ENCODE measurements at places on chromosomes 5 and 9. TPM values are rescaled to one million over a fixed set of nuclear protein-coding genes. Genes with fewer than 3 reads are reported as not detected.

IL4 gene
- total RNA-seq = not detected

TLN1 gene
- total RNA-seq = 609 TPM

RNF44 gene
- total RNA-seq = 14.4 TPM

PCDHB14 gene
- total RNA-seq = 9.4 TPM

GABRB2 gene
- 0.14 TPM for total RNA-seq

- peaks cover 44% of the 10 kb centered on the region for H3K4me1 ChIP-seq
- H3K27me3 ChIP-seq = no peaks in the 10 kb centered on the region
- H3K4me3 ChIP-seq = peak overlapping the region; percentile 35
- no peaks in the 10 kb centered on the region for H3K36me3 ChIP-seq
- H3K27ac ChIP-seq = peak overlapping the region; percentile 76
These were observed 4.0 kb upstream of the MYORG start for GRCh38 chr9:34380511-34381315.

GRCh38 chr9:12974671-12975070 is 199.9 kb downstream of the LURAP1L start:
- no peak for DNase-seq
- no peak overlapping the region for H3K4me3 ChIP-seq
- no peaks in the 10 kb centered on the region for H3K27me3 ChIP-seq

DNA sequence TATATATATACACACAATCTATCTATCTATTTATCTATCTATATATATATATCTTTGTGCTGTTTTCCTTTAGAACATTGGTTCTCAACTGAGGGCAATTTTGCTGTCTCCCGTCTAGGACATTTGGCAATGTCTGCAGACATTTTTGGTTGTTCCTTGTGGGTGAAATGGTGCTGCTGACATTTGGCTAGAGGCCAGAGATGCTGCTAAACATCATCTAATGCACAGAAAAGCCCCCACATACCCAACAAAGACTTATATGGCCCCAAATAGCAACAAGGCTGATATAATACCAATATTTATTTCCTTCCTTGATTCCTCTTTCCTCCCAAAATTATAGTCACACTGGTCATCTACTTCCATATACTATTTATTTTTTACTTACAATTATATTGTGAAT is 197.5 kb downstream of the TRPM3 start:
- no peak overlapping the region for H3K27ac ChIP-seq
- no peak for DNase-seq
- H3K4me3 ChIP-seq = no peak overlapping the region
- no peaks in the 10 kb centered on the region for H3K27me3 ChIP-seq

DNA sequence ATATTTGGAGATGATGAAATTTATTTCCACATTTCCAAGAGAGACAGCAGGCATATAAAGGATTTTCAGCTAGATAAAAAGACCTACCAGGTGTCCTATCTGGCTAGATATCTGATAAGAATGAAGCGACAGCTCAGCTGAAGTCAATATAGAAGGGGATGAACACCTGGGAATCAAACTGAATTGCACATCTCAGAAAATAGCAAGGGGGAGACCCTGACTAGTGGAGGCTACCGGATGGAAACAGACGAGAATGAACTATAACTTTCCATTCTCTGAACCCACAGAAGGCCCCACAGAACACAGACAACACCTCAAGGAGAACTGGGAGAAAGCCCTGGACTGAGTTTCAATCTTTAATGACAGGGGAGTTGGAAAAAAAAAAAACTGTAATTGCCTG is 51.1 kb downstream of the CPLANE1 start:
- peaks cover 13% of the 10 kb centered on the region for H3K36me3 ChIP-seq
- no peak overlapping the region for H3K4me3 ChIP-seq
- no peak for DNase-seq

GRCh38 chr5:90739567-90739966 is 181.0 kb downstream of the ADGRV1 start:
- no peaks in the 10 kb centered on the region for H3K27me3 ChIP-seq
- no peak overlapping the region for H3K27ac ChIP-seq
- DNase-seq = no peak

GRCh38 chr9:38083858-38084555 is 15.0 kb upstream of the SHB start:
- H3K27me3 ChIP-seq = no peaks in the 10 kb centered on the region
- H3K4me1 ChIP-seq = no peaks in the 10 kb centered on the region
- no peaks in the 10 kb centered on the region for H3K36me3 ChIP-seq
- H3K4me3 ChIP-seq = no peak overlapping the region
- DNase-seq = peak; percentile 37

- H3K4me1 ChIP-seq = no peaks in the 10 kb centered on the region
- no peak overlapping the region for H3K27ac ChIP-seq
- H3K4me3 ChIP-seq = no peak overlapping the region
These were observed 57.7 kb downstream of the APC start for GRCh38 chr5:112795342-112795741.

Data from sigmoid colon (tissue), 7 donors.